ENCODE measurements at places on chromosomes 12 and 14. TPM values are rescaled to one million over a fixed set of nuclear protein-coding genes. Genes with fewer than 3 reads are reported as not detected.
A peak's percentile ranks its signal among the peaks of the same experiment; 100 is the strongest.

DNA sequence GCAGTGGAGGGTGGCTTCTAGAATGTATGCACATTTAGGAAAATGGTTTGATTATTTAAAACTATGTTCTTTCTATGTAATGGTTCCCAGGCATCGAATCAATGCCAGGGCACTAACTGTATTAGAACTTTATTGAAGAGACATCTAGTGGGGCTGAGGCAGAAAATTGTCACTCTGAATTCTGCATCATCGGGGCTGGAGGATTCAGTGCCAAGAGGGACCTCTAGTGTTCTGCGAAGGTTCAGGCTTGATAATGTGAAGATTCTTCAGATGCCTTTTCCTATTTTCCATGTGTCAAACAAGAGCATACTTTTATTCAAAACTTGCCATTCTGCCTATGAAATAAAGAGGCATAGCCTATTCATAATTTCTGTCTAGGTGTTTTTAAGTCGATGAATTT is 146.3 kb downstream of the CAND1 start:
- H3K4me3 ChIP-seq, result no peak overlapping the region
- H3K36me3 ChIP-seq, result no peaks in the 10 kb centered on the region

- no peaks in the 10 kb centered on the region for H3K27me3 ChIP-seq
- peaks cover 8% of the 10 kb centered on the region for H3K4me1 ChIP-seq
- H3K4me3 ChIP-seq, result no peak overlapping the region
- peak; percentile 25 for DNase-seq
- no peaks in the 10 kb centered on the region for H3K36me3 ChIP-seq
These were observed 75.9 kb downstream of the BBS10 start for GRCh38 chr12:76272287-76272686.

DNA sequence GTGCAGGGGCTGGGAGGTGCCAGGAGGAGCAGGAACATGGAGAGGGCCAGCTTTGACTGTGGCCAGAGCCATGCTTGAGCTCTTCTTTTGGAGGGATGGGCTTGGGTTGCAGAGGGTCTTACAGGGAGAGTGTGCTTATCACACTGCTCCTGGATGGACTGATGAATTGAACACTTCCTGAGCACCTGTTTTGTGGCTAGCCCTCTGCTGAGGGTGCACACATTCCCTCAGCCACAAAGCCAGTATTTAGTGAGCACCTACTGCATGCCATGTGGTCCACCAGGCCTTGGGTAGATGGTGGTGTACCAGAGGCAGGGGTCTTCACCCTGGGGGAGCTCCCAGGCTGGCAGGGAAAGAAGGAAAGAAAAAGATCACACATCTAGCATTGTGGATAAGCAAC is 118.9 kb downstream of the SLC25A47 start:
- DNase-seq, result no peak
- H3K27ac ChIP-seq, result no peak overlapping the region
- no peaks in the 10 kb centered on the region for H3K36me3 ChIP-seq
- no peaks in the 10 kb centered on the region for H3K27me3 ChIP-seq

DNA sequence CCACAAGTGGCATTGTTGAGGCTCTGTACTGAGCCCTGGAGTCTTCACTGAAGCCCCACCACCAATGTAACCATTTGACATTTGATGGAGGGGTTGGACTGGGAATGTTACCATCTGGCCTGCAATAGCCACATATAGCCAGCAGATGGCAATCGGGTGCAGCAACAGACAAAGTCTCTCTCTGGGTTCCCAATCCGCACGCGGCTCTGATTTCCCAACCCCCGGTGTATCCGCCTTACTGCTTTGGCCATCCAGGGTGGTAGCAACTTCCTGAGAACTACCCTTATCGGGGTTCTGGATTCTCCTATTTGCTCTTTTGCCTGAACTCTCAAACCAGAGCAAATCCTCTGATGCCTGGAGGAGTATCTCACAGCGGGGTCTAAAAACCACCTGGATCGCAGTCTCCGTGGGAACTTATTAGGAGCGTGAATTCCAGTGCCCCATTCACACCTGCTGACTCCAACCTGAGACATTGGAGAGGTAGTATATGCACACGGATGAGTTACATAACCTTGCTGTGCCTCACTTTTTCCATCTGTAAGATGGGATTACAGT is 14.2 kb downstream of the VRTN start:
- peaks cover 3% of the 10 kb centered on the region for H3K4me1 ChIP-seq
- no peak overlapping the region for H3K4me3 ChIP-seq
- peaks cover 5% of the 10 kb centered on the region for H3K27me3 ChIP-seq
- no peaks in the 10 kb centered on the region for H3K36me3 ChIP-seq
- H3K27ac ChIP-seq, result no peak overlapping the region
- DNase-seq, result peak; percentile 79

DNA sequence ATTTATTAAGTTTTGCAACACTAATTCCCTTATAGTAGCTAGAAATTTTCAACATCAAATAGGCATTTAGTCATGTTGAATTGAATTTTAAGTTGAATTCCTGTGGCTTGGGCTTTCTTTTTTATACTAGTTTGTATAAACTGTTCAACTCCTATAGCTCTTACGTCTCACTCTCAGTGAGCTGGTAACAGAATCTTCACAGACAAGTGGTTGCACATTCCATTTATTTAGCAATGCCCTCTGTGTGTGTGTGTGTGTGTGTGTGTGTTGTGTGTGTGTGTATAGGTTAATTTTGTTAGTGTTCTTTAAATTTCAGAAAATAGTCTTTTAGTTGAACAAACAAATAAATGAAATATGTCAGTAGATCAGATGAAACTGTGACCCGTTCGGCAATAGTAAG is 425.0 kb downstream of the NPAS3 start:
- H3K36me3 ChIP-seq, result no peaks in the 10 kb centered on the region
- DNase-seq, result no peak
- no peak overlapping the region for H3K4me3 ChIP-seq
- H3K4me1 ChIP-seq, result no peaks in the 10 kb centered on the region
- H3K27ac ChIP-seq, result no peak overlapping the region

DNA sequence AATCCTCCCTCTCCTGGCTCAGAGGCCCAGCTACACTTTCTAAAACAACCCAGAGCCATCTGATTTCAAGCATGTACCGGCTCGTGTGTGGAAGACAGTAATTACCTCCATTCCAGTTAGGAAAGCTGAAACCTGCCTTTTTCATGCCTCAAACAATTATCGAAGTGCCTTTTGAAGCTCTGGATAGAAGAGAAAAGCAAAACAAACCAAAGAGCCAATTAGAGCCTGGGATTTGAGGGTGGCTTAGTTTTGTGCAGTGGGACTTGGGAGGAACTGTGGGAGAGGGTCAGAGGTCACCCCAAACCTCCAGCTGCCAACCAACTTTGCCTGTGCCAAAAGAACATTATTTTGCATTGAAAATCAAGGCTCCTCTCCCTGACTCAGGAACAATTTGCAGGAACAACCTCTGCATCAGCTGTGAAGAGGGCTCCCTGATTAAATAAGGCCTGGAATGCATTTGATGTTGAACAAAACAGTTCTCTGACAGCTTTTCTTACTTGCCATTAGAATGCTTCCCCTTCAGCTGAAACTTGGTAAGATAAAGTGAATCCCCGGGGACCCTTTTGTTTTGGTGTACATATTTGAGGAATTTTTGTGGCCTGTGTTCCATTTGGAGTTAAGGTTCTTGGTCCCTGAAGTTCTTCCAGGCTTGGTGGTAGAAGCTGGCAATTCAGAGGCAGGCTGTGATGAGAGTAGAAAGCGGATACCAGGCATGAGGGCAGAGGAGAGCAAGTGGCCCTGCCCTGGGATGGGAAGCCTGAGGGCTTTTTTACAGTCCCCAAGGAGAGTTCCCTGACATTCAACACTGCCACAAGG is 270.1 kb downstream of the ZFP36L1 start:
- no peaks in the 10 kb centered on the region for H3K27me3 ChIP-seq
- peak overlapping the region; percentile 85 for H3K27ac ChIP-seq
- peaks cover 2% of the 10 kb centered on the region for H3K36me3 ChIP-seq
- peaks cover 75% of the 10 kb centered on the region for H3K4me1 ChIP-seq
- H3K4me3 ChIP-seq, result no peak overlapping the region

DNA sequence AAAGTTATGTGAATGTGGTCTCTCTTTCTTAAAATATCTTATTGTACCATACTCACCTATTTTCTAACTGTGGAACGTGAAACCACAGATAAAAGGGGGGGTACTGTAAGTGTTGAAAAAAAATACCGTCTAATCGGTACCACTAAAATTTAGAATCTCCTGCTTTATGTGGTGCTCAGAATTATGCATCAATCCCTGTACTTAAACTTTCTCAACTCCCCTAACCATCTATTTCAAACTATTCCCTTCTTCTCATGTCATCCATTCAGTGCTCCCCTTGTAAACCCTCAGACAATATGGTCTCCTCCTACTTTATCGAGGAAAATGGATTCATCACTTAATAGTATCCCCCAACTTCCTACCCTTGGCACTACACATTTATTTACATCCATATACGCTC is 23.7 kb downstream of the DEPDC4 start:
- no peaks in the 10 kb centered on the region for H3K27me3 ChIP-seq
- H3K27ac ChIP-seq, result no peak overlapping the region
- no peak overlapping the region for H3K4me3 ChIP-seq
- H3K36me3 ChIP-seq, result no peaks in the 10 kb centered on the region
- no peaks in the 10 kb centered on the region for H3K4me1 ChIP-seq
- no peak for DNase-seq

DNA sequence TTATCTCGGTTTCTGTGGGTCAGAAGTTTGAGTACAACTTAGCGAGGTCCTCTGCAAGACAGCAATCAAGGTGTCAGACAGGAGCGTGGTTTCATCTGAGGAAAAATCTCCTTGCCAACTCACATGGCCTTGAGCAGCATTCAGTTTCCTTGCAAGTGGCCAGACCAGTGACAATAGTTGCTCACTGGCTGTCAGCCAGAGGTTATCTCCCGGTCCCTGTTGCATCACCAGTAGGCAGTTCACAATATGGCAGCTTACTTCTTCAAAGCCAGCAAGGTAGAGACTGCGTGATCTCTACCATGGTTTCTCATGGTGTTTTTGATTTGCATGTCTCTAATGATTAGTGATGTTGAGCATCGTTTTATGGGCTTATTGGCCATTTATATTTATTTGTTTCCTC is 143.8 kb upstream of the DAAM1 start:
- H3K27me3 ChIP-seq, result no peaks in the 10 kb centered on the region
- H3K4me3 ChIP-seq, result no peak overlapping the region
- H3K36me3 ChIP-seq, result no peaks in the 10 kb centered on the region
- H3K4me1 ChIP-seq, result no peaks in the 10 kb centered on the region
- H3K27ac ChIP-seq, result no peak overlapping the region
- no peak for DNase-seq

- H3K27ac ChIP-seq, result peak overlapping the region; percentile 45
- H3K36me3 ChIP-seq, result no peaks in the 10 kb centered on the region
- H3K4me1 ChIP-seq, result peaks cover 14% of the 10 kb centered on the region
These were observed 1.5 kb downstream of the PRKCH start for GRCh38 chr14:61322799-61323290.

DNA sequence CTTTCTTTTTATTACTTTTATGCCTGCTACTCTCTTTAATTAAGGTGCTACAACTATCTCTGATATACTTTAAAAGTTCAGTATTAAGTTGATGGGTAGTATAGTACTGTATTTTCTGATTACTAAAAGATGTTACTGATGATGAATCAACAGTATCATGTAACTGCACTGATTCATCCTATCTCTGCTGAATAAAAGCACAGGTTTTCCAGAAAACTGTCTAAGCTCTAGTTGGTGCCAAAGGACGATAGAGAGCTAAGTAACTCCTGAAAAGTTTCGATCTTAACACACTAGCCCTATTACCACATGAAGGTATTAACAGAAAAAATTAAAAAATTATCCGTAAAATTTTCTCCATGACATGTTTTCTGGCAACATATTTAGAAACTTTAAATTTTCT is 2.1 kb downstream of the SCAF11 start:
- H3K27me3 ChIP-seq, result no peaks in the 10 kb centered on the region
- H3K4me1 ChIP-seq, result peaks cover 8% of the 10 kb centered on the region
- no peak for DNase-seq
- no peak overlapping the region for H3K27ac ChIP-seq
- no peak overlapping the region for H3K4me3 ChIP-seq
- peaks cover 12% of the 10 kb centered on the region for H3K36me3 ChIP-seq

- H3K4me3 ChIP-seq, result no peak overlapping the region
- no peaks in the 10 kb centered on the region for H3K27me3 ChIP-seq
- no peaks in the 10 kb centered on the region for H3K36me3 ChIP-seq
- no peaks in the 10 kb centered on the region for H3K4me1 ChIP-seq
- H3K27ac ChIP-seq, result no peak overlapping the region
These were observed 181.1 kb upstream of the HMGA2 start for GRCh38 chr12:65643171-65643570.

- H3K4me1 ChIP-seq, result no peaks in the 10 kb centered on the region
- no peak overlapping the region for H3K27ac ChIP-seq
- H3K27me3 ChIP-seq, result no peaks in the 10 kb centered on the region
- no peak overlapping the region for H3K4me3 ChIP-seq
- no peaks in the 10 kb centered on the region for H3K36me3 ChIP-seq
These were observed 50.5 kb downstream of the IFNG start for GRCh38 chr12:68109001-68109400.

DNA sequence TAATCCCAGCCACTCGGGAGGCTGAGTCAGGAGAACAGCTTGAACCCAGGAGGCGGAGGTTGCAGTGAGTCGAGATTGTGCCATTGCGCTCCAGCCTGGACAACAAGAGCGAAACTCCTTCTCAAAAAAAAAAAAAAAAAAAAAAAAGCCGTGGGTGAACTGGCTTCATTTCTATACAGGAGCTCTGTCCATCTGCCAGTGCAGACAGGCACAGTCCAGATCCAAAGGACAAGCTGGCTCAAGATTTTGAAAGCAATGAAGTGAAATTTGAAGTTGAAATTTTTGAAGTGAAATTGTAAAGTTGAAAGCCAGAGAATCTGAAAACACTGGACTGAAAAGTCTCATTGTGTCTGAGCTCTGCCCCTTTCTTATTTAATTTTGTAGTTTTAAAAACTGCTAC is 134.7 kb downstream of the CALM1 start:
- H3K27me3 ChIP-seq, result no peaks in the 10 kb centered on the region
- no peak overlapping the region for H3K4me3 ChIP-seq
- H3K36me3 ChIP-seq, result no peaks in the 10 kb centered on the region

GUCY2C gene
- total RNA-seq, result not detected

DNAAF2 gene
- 6.3 TPM for total RNA-seq

KITLG gene
- total RNA-seq, result 17.9 TPM

COX8C gene
- not detected for total RNA-seq

KRT73 gene
- 0.09 TPM for total RNA-seq

RNU4-1 gene
- 636 TPM for total RNA-seq
